A375 (cell line): ENCODE measurements at places on chromosomes 16 and 17. TPM values are rescaled to one million over a fixed set of nuclear protein-coding genes. Genes with fewer than 3 reads are reported as not detected.

NECAB2 gene
- total RNA-seq: 0.04 and 0.82 TPM in 2 replicates

CUEDC1 gene
- 18.5 and 20.0 TPM in 2 replicates for total RNA-seq

SETD1A gene
- 9.8 and 12.9 TPM in 2 replicates for total RNA-seq

SLC47A1 gene
- 3.2 and 5.3 TPM in 2 replicates for total RNA-seq

CLEC10A gene
- not detected in 2 replicates for total RNA-seq

FMNL1 gene
- 4.8 and 5.9 TPM in 2 replicates for total RNA-seq

CNTD1 gene
- total RNA-seq: 0.34 TPM in 1 of 2 replicates, not detected in the other

NOMO2 gene
- 136 and 159 TPM in 2 replicates for total RNA-seq

PSME3IP1 gene
- total RNA-seq: 106 and 115 TPM in 2 replicates

NAA38 gene
- 159 and 172 TPM in 2 replicates for total RNA-seq

ZP2 gene
- not detected in 2 replicates for total RNA-seq

CACNG4 gene
- 0.05 TPM in 1 of 2 replicates, not detected in the other for total RNA-seq

GDPD3 gene
- 0.30 and 0.82 TPM in 2 replicates for total RNA-seq

KRT16 gene
- 1.4 and 1.6 TPM in 2 replicates for total RNA-seq

PPY gene
- not detected in 2 replicates for total RNA-seq

SYNGR3 gene
- 1.6 and 2.0 TPM in 2 replicates for total RNA-seq
